Fibroblast of lung (primary cell): ENCODE measurements at places on chromosomes 6 and 20. TPM values are rescaled to one million over a fixed set of nuclear protein-coding genes. Genes with fewer than 3 reads are reported as not detected.

The REM1 gene
- not detected in 2 replicates for total RNA-seq

The ENPP3 gene
- total RNA-seq: 0.17 and 0.26 TPM in 2 replicates

The RGL2 gene
- total RNA-seq: 22.1 and 22.8 TPM in 2 replicates

The CCM2L gene
- not detected in 2 replicates for total RNA-seq

The ELOVL2 gene
- total RNA-seq: under 0.01 and 1.0 TPM in 2 replicates

- DNase-seq: peak; percentile 70
Observed at GRCh38 chr6:37987018-37987417, 167.5 kb downstream of the ZFAND3 start.

GRCh38 chr6:23447731-23448130 lies 678.3 kb upstream of the NRSN1 start:
- DNase-seq: no peak

GRCh38 chr20:1438361-1438760 lies 28.3 kb downstream of the NSFL1C start:
- no peak for DNase-seq

DNA sequence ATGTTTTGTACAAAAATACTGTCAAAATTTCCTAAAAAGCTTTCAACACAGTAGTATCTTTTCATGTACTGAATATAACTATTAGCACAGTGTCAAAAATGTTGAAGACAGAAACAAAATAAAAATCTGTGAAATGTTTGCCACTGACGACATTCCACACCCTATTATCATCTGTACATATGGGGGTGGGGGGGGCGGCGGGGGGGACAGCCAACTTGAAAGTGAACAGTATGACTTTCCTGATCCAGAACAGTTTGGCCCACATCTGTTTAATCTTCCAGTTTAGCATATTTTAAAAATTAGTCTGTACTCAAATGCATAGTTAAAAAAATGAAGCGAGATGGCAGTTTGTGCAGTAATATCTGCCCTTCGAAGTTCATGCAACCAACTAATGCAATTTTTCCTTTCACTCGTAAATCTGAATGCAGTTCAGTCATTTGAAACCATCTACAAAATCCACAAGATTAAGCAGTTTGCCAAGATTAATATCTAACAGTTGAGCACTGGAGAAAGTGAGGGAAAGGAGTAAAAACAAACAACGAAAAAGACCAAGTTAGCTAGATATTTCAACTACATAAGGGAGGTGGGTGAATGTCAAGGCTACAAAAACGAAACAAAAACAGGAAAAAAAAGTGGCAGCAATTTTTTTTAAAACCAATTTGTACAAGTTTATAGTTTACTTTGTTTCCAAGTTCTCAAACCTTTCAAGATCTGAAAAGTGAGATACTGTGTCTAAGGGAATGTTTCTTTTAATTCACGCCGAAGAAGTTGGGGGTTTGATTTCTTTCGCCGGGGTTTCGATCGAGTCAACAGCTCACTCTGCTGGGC lies 1.9 kb downstream of the CITED2 start:
- DNase-seq: peak; percentile 29

- DNase-seq: no peak
Observed at GRCh38 chr20:36105711-36106226, 48.8 kb upstream of the EPB41L1 start.

DNA sequence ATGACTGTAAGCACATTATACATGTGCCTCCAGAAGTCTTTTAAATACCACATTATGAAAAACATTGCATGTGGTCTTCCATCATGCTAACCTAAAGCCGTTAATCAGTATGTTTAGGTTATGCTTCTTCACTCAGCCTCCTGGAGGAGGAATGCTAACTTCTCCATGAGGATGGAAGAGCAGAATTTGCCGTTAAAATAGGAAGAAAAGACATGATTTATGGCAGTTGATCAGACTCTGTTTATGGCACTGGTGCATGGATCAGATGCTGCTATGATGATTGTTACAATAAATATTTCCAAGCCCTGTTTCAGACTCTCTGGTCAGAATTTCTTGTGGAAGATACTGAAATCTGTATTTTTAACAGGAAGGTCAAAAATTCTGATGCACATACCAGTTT lies 31.7 kb downstream of the MAP3K4 start:
- no peak for DNase-seq

GRCh38 chr20:46975976-46976375 lies 81.3 kb downstream of the EYA2 start:
- no peak for DNase-seq

- peak; percentile 36 for DNase-seq
Observed at GRCh38 chr6:122790028-122790422, 967 bp downstream of the SMPDL3A start.

DNA sequence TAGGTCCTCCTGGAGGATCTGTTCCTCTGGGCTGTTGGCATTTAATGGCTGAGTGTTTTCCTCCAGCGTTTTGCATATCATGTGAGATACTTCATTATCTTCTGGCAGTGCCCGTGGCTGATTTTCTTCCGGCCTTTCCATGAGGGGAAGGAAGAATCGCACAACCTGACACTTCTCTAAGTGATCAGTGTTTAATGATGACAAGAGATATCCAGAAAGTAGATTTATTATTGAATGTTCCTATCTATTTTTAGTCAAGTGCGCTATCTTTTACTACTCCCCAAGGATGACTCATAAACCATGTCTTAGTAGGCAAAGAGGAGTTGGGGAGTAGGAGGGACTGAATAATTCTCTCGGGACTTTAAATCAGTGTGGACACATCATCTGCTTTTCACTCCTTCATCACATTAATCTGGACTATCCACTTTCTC lies 149.7 kb downstream of the PLCB4 start:
- peak; percentile 69 for DNase-seq

- DNase-seq: no peak
Observed at GRCh38 chr6:138107752-138108592, 753 bp upstream of the PERP start.

- DNase-seq: no peak
Observed at GRCh38 chr6:13355999-13356785, 27.9 kb upstream of the TBC1D7 start.

DNA sequence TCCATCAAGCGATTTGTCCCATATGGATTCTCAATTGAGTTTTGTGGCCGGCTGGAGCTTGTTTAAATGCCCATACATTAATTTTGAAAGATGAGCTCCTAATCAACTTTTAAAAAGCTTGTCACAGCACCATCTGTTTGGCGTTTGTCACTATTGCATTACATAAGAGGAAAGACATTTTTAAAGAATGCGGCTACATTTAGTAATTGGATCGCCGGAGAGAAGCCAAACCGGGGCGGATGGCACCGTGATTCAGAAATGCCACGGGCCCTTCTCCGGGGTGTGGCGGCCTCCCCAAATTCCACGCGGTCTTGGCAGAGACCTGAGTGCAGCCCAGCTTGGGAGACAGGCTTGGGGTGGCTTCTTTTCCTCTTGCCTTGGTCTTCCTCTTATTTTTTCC lies 67.7 kb upstream of the ZNFX1 start:
- DNase-seq: peak; percentile 85

DNA sequence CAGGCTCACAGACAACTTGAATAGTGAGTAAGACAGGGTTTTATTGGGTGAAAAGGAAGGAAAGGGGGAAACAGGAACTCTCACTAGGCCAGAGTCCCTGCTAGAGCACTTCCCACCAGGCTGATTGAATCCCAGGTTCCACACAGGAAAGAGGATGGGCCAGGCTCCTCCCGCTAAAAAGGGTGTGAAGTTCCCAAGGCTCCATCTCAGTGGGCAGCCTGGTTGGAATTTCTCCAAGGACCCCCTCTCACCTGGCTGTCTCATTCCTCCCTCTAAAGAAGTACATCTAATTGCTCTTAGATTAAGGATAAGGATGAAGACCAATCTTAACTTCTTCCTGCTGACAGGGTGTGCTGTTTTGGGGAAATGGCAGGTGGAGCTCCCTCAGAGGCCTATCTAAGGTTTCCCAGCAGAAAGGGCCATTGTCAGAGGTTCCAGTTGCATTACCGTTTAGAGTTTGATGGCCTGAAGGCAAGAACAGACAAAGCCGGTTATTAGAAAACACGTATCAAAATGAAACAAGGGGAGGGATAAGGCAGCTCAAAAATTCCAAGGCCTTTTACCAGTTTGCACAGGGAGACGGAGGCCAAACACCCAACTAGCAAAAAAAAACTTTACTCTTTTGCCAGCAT lies 21.5 kb downstream of the COL19A1 start:
- no peak for DNase-seq

DNA sequence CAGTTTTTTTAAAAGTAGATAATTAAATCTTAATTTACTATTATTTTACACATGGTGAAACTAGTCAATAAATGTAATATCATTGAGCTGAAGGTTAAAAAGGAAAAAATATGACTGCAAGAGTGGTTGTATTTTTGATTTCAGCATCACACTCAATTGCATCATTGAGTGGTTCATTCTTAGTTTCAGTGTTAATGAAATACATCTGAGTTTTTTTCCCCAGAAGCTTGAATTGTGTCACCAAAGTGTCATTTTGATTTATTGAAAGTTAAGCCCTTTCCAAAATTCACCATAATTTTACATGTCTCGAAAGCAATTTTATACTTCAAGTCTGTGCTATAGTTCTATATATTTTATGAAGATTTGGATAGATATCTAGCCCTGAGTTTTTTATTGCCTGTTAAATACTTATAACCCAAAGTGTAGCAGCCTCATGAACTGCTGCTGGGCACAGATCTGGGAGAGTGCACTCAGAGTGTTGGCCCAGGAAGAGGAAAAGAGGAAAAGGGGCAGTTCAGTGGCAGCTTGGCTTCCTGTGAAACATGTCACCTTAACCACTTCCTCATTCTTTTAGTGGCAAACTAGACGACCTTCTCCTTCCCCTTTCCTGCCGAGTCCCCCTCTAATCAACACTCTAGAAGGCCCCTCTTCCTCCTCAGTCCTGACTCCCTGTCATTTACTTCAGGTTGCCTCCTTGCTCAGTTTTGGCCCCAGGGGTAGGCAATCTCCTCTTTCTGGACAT lies 140.7 kb downstream of the ESR1 start:
- no peak for DNase-seq

DNA sequence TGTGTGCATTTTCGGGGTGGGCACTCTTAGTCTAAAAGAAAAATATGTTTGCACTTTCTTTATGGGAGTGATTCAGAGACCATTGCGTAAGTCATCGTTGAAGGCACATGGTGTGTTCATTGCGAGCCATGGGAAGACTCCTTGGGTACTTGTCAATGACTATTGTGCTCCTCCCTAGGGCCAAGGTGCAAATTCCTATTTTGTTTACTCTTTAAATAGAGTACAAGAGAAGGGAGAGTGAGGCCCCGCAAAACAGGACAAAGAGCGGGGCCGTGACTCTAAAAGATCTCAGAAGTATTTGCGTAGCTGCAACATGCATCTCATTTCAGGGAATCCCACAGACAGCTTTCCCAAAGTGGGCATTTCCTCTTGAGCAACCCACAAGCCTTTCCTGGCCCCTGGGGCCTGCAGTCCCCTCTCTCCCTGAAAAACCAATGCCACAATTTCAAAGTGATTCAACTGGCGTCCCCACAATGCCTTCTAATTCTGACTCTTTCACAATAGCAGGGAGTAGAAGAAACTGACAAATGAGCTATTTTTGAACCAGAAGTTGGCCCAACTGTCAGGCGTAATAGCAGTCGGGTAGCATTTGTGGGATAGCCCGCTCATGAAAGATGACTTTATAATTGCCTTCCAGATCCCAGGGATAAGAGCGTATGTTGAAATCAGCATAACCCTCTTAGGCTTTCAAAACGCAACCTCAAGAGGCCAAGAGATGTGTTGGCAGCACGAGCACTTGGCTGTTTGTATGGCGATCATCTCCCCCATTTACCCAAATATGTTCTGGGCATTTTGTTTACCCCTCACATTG lies 277.9 kb upstream of the BMP2 start:
- DNase-seq: peak; percentile 75

- no peak for DNase-seq
Observed at GRCh38 chr20:40771848-40772511, 82.9 kb upstream of the MAFB start.

DNA sequence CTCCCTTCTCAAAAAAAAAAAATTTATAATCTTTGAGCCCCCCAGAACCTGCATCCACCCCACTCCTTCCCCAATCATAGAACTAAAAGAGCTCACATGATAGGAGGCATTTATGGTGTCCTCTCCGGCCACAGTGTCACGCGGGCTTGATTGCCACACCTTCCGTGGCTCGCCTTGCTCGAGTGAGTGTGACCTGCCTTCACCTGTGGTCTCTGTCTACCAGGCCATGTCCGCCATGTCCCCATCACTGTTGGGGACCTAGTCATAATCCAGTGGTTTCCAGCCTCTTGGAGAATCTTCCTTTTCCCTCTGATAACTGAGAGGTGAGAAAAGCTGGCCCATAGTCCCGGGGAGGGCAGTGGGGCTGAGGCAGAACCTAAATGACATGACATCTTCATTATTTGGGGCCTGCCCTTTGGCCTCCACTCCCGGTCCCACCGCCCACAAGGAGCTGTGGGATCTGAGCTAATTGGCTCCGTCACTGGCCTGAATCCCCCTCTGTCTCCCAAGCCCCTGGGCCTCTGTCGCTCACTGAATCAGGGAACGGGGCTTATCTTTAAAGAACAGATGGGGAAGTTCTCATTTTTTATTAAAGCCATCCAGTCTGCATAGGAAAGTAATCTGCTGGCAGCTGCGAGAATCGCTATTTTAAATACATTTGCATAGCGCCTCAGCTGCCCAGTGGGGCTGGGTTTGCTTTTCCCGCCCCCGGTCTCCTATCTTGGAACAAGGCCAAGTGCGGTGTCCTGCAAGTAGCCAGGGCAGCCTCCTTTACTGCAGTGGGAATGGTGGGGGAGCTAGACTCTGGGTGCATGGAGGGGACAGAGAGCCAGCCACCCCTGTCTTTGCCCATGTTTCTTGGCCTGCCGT lies 197.6 kb upstream of the PMEPA1 start:
- DNase-seq: peak; percentile 26

- DNase-seq: peak; percentile 43
Observed at GRCh38 chr6:37934276-37934675, 114.7 kb downstream of the ZFAND3 start.

- DNase-seq: no peak
Observed at GRCh38 chr6:156199182-156199581, 578.0 kb upstream of the ARID1B start.

DNA sequence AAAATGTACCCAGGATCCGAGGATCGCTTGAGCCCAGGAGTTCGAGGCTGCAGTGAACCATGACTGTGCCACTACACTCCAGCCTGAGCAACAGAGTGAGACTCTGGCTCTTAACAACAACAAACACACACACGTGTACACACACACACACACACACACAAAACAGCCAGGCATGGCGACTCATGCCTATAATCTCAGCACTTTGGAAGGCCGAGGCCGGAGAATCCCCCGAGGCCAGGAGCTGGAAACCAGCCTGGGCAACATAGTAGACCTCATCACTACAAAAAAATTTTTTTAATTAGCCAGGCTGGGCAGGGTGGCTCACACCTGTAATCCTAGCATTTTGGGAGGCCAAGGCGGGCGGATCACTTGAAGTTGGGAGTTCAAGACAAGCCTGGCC lies 23.3 kb upstream of the ARFGEF2 start:
- no peak for DNase-seq

DNA sequence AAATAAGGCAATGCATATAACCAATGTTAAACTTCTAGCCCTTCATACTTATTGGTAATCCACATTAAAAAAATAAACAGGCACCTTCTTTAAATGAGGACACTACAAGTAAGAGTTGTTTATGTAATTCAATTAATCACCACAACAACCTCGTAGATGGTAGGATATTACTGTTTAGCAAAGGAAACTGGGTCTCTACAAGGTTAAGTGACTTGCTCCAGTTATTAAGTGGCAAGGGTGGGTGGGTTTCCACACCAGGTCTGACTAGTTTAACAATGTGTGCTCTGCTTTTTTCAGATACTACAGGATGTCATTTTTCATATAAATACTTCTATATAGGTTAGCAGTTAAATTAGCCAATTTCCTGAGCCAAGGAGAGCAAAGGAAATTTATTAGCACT lies 129.1 kb downstream of the MAN1A1 start:
- no peak for DNase-seq
